SJCRH30 (cell line): ENCODE measurements at places on chromosomes 5 and 9.

DNA sequence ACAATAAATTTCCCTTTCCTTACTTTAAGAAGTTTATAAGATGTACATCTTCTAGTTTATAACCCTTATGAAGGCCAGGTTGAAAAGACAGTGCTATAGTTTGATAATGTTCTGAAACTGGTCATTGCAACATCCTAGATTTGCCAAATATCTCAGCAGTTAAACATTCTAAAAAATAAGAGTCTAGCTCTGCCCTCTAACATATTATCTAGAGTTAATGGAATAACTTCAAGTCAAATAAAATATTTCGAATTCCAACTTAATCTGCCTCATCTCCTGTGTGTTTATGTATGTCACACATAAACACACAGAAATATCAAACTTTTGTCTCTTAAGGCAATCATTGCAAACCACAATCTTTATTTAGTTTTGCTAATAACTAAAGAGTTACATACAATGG is 796.6 kb downstream of the TLE1 start:
- DNase-seq: no peak

- DNase-seq: no peak
Measured at GRCh38 chr9:125460883-125461635, 199.4 kb downstream of the GAPVD1 start.

- no peak for DNase-seq
Measured at GRCh38 chr5:141878186-141878710, at the start of gene PCDH1. TSS of gene PCDH1 (minus strand) at chr5:141878410. CDS start at chr5:141878262, 148 bp downstream.

- DNase-seq: no peak
Measured at GRCh38 chr9:83765376-83765775, 52.2 kb downstream of the GKAP1 start.

GRCh38 chr5:91255396-91256141 is 127.5 kb downstream of the ARRDC3 start:
- no peak for DNase-seq

GRCh38 chr5:175572886-175573285 is 85.0 kb upstream of the HRH2 start:
- DNase-seq: peak; percentile 55

GRCh38 chr9:84823421-84824271 is 154.1 kb downstream of the NTRK2 start:
- no peak for DNase-seq

DNA sequence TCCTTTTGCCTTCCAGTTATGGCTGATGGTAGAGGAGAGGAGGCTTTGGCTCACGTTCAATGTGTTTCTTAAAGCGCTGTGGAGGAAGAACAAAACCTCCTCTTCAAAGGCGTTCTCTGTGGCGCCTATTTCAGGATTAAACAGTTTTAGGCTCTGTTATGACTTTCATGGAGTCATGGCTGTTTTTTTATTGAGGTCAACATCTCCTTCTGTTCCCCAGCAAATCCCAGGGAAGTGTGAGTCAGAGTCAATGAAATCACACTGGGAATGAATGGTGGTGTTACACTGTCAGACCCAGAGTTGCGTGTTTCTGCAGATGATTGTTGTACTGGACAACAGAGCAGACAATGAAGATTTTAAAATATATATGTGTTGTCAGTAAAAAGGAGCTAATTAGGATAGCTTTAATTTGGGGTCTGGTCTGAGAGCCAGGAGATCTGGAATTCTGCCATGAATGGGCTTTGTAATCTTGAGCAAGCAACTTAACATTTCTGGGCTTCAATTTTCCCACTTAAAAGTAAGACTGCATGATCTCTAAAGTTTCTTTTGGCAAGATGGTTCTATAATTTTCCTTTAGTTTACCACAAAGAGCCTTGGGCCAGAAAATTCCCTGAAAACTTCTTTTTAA is 240.7 kb downstream of the CSNK1G3 start:
- DNase-seq: peak; percentile 21

DNA sequence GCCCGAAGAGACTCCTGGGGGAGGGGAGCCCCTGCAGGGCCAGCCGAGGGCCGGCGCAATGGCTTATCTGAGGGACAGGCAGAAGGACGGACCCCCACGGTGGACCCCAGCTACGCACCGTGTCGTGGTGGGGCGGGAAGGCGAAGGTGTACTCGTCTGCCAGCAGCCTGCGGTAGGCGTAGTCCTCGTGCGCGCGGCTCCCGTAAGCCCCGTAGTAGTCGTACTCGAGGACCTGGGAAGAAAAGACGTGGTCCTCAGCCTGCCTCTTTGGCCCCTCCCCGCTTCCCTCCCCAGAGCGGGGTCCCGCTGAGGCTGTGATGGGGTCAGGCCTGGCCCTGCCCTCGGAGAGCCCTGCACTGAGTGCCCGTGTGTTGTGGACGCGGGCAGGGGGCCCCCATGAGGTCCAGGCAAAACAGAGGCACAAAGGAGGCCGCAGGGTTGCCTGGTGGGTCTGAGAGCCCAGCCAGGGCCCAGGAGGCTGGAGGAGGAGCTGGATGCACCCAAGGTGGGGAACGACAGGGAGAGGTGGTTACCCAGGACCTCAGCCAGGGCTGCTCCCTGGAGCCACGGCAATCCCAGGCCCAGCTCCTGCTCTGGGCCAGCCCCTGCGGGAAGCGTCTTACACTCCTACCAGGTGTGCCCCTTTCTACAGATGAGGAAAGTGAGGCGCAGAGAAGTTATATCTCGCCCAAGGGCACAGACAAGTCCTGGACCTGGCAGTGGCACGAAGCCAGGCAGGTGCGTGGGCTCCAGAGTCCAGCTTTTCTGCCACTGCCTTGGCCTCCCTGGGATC is 35.2 kb downstream of the SARDH start:
- DNase-seq: no peak

DNA sequence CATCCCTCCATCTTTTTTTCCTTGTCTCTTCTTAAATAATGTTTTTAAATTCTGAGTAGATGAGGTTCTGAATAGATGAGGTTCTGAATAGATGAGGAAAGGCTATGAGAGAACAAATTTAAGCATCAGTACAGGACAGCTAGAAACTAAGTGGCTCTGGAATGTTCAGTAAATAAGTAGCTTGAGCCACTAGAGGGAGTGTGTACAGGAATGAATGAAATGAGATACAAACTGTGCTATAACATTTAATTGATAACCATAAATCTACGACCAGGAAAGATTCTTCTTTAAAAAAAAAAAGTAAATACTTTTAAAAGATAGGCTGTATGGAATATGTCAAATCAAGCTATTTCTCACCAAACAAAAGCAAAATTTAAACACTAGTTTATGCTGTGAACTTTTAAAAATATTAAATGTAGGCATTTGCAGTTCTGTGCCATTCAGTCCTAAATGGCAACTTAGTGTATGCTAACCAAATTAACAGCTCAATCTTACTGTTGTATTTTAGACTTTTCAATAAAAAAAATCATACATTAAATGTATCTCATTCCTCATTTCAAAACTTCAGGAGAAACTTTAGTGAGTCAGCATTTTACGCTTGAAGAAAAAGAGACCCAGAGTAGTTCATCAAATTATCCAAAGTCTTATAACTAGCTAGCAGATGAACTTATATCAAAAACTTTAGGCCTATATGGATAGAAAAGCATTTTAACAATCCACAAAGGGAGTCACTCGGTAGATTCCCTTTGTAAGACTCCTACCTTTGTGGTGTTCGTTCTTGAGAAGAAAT is 70.4 kb upstream of the SNX2 start:
- no peak for DNase-seq

- no peak for DNase-seq
Measured at GRCh38 chr5:16391858-16392649, 73.5 kb downstream of the ZNF622 start.

- DNase-seq: no peak
Measured at GRCh38 chr9:11701706-11702105, 991.5 kb upstream of the TYRP1 start.

DNA sequence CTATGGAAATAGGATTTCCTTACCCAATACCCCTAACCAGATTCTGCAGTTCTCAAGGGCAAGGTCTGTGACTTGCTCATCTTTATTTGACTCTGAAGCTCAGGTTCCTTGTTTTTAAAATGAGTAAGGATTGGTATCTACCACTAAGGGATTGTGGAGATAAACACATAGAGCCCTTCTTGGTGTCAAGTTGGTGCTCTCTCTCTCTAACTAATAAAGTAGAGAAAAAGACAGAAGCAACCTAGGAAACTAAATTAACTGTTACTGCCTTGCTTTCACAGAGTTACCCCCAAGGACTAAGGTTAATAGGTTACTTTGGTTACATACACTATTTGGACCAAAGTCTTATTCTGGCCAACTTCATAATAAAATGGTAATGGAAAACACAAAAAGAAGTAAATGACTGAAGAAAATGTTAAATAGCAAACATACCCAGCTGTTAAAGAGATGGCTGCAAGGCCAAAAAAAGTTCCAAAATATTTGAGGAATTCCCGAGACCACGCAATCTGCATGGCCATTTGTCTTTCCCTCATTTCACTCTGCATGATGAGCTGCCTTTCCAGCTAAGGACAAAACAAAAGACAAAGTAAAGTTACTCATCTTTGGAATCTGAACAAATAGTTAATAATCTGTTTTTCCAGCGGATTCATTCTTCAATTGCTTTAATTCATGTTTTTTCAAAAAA is 21.8 kb upstream of the RLN1 start:
- DNase-seq: no peak

DNA sequence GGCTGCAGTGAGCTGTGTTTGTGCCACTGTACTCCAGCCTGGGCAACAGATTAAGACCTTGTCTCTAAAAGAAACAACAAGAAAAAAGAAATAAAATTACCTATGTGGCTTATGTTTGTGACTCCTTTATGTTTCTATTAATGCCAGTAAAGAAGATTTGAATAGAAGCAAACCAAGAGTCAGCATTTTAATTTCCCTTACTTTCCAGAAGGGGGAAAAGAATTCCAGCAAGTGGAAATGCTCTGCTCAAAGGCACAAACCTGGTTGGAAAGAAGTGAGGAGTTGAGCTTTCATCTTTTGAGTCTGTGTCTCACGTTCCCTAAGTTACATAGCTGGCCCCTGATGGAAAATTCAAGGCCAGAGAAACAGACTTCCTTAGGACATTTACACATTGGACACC is 23.6 kb upstream of the ELL2 start:
- no peak for DNase-seq

DNA sequence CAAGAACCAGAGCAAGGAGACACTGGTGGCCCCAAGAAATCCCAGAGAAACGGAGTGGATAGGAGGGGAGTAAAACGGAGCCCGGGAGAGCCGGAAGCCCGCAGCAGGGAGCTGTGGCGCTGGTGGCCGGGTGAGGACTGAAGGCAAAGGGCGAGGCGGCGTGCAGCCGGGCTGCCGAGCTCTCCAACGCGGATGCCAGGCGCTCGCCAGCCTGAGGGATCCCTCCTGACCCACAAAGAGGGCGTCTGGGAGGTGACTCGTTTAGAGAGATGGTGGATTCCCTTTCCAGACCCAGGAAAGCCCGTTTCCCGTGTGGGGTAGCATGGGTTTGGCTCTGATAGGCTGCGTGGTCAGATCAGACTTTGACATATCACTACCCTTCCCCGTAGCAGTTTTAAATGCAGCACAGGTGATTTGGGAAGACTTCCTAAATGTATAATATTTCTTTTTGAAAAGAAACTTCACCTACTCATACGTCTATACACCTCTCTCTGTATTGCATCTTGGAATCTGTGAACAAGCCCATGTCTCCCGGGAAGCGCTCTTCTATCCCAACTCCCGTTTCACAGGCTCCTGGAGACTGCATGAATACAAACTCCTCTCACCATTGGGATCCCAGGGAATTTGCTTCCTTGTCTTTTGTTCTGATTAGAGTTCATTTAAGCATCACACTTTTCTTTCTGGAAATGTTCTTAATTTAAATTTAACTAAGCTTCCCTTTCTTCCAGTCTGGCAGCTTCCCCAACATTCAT is 158.1 kb downstream of the C9orf152 start:
- DNase-seq: no peak

DNA sequence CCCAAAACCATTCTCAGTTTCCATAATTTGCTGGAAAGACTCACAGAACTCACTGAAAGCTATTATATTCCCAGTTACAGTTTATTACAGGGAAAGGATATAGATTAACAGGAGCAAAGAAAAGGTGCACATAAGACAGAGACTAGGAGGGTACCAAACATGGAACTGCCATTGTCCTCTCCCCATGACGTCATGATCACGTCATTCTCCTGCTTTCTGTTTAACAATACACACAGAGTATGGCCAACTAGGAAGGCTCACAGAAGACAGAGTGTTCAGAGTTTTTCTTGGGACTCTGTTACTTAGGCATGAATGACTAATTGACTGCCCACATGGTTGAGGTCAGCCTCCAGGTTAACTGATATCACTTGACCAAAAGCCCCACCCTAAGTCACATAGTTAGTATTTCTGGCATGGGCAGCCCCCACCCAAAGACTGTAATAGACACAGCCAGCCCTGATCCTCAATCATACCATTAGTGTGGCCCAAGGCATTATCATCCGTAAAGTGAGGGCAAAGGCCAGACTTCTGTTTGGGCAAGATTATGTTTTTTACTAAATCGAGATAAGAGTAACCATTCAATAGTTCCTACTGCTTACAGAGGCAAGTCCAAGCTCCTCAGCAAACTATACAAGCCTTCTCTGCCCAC is 353.5 kb upstream of the POU5F2 start:
- no peak for DNase-seq

DNA sequence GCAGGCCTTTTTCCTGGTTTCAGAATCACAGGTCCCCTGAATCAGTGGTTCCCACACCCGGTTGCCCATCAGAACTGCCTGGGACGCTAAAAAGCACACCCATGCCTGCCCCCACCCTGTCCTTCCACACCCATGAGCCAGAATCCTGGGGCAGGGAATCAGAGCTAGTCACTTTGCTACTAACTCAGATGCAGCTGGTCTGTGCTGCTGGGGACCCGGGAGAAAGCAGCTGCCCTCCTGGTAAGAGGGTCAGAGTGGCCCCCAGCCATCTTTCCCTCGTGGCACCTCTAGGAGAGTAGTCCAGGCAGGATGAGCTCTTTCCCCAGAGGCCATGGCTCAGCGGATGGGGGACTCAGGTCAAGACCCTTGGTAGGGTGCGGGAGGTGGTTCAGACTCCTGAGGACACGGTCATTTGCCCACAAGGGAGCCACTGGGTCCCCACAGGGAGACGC is 11.3 kb upstream of the NUP214 start:
- DNase-seq: no peak

DNA sequence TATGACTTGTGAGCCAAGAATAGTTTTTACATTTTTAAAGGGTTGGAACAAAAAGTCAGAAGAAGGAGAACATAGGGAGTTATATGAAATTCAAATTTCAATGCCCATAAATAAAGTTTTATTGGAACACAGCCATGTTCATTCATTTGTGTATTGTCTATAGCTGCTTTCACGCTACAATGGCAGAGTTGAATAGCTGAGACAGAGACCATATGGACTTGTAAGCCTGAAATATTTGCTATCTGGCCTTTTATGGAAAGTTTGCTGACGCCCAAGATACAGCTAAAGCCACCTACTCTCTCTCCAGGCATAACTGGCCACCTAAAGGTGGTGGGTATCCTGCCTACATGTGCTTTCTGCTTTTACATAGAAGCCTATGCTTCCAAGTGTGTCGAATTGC is 10.9 kb downstream of the DAB2IP start:
- no peak for DNase-seq

- no peak for DNase-seq
Measured at GRCh38 chr9:33162721-33163311, 4.3 kb downstream of the B4GALT1 start.

- no peak for DNase-seq
Measured at GRCh38 chr9:112295174-112295573, 38.2 kb downstream of the PTBP3 start.
